A549 treated with Hydrocortisone at 1 μM for 4 hours (cell line): ENCODE measurements at places on chromosomes 6 and 20. TPM values are rescaled to one million over a fixed set of nuclear protein-coding genes. Genes with fewer than 3 reads are reported as not detected.

Gene GHRH
- total RNA-seq = not detected in 5 replicates

Gene RMND1
- total RNA-seq = 13.0 to 14.7 TPM (median 14.0 TPM) in 5 replicates

Gene PSMG4
- total RNA-seq = 20.8 to 29.6 TPM (median 28.6 TPM) in 5 replicates

Gene NKAPL
- total RNA-seq = 0.06 TPM in 1 of 5 replicates, not detected in the others

Gene RSPO4
- total RNA-seq = not detected in 5 replicates

Gene OVOL2
- 0.20 to 0.33 TPM (median 0.28 TPM) in 5 replicates for total RNA-seq

Gene TFAP2D
- not detected in 5 replicates for total RNA-seq

Gene RAD21L1
- not detected in 5 replicates for total RNA-seq

Gene KIF25
- 0.03 to 0.14 TPM (median 0.09 TPM) in 4 of 5 replicates, not detected in the other for total RNA-seq

Gene SNAI1
- 8.0 to 13.1 TPM (median 11.1 TPM) in 5 replicates for total RNA-seq

Gene NKX2-2
- total RNA-seq = not detected in 5 replicates

Gene EIF6
- 382 to 457 TPM (median 425 TPM) in 5 replicates for total RNA-seq

Gene TXLNB
- total RNA-seq = not detected in 5 replicates

Gene GPSM3
- 0.23 to 0.47 TPM (median 0.45 TPM) in 5 replicates for total RNA-seq

Gene ZBTB9
- 9.9 to 12.3 TPM (median 11.7 TPM) in 5 replicates for total RNA-seq

Gene FHL5
- total RNA-seq = not detected in 5 replicates

Gene ZC2HC1B
- not detected in 5 replicates for total RNA-seq

Gene MLN
- not detected in 5 replicates for total RNA-seq

Gene PAK5
- not detected in 5 replicates for total RNA-seq

Gene SLC22A16
- total RNA-seq = not detected in 5 replicates

Gene HLA-DOB
- total RNA-seq = 0.10 to 0.21 TPM (median 0.15 TPM) in 5 replicates

Gene DEFB132
- not detected in 5 replicates for total RNA-seq

Gene C6orf132
- total RNA-seq = 2.7 to 3.3 TPM (median 3.1 TPM) in 5 replicates

Gene OGFR
- 42.2 to 46.8 TPM (median 43.8 TPM) in 5 replicates for total RNA-seq

Gene C20orf141
- total RNA-seq = 0.28 to 0.69 TPM (median 0.53 TPM) in 5 replicates

Gene FAM83B
- total RNA-seq = 0.02 to 0.03 TPM in 2 of 5 replicates, not detected in the others

Gene SIRPD
- total RNA-seq = not detected in 5 replicates

Gene IPCEF1
- 0.03 to 0.15 TPM (median 0.15 TPM) in 5 replicates for total RNA-seq

Gene SCUBE3
- total RNA-seq = 0.02 to 0.09 TPM (median 0.05 TPM) in 5 replicates

Gene ZSWIM3
- total RNA-seq = 1.6 to 1.9 TPM (median 1.7 TPM) in 5 replicates

Gene PNPLA1
- total RNA-seq = 0.08 TPM in 1 of 5 replicates, not detected in the others

Gene ZC3H12D
- 0.03 to 0.12 TPM (median 0.06 TPM) in 4 of 5 replicates, not detected in the other for total RNA-seq

Gene ZBTB46
- total RNA-seq = 0.71 to 1.0 TPM (median 0.81 TPM) in 5 replicates

Gene RPN2
- total RNA-seq = 252 to 269 TPM (median 262 TPM) in 5 replicates

Gene MUC21
- 0.02 TPM in 1 of 5 replicates, not detected in the others for total RNA-seq

Gene LINC00237
- total RNA-seq = not detected in 5 replicates

Gene MAP7
- total RNA-seq = 18.0 to 22.9 TPM (median 21.1 TPM) in 5 replicates

Gene ADGRF1
- 0.05 TPM in 1 of 5 replicates, not detected in the others for total RNA-seq

Gene MUC22
- 0.01 to 0.03 TPM (median 0.02 TPM) in 4 of 5 replicates, not detected in the other for total RNA-seq

Gene SNX9
- 20.4 to 26.8 TPM (median 24.3 TPM) in 5 replicates for total RNA-seq
